H1 (cell line): ENCODE measurements at places on chromosomes 3 and 15.

DNA sequence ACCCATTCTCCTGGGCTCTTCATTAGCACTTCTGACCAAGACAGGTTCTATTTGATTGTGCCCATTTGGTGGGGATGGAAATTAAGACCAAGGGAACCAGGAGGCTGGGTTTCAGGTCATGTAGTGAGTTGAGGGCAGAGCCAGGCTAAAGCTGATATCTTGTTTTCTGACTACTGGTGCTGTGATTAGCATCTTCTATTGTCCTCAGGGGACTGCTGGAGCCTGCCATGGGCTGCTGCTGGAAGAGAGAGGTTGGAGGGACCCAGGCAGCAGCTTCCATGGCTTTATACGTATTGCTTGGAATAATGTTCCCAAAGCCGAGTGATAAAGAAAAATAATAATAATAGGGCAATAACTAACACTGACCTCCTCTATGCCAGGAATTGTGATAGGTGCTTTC lies 211.4 kb upstream of the ROPN1 start:
- DNase-seq, result no peak

DNA sequence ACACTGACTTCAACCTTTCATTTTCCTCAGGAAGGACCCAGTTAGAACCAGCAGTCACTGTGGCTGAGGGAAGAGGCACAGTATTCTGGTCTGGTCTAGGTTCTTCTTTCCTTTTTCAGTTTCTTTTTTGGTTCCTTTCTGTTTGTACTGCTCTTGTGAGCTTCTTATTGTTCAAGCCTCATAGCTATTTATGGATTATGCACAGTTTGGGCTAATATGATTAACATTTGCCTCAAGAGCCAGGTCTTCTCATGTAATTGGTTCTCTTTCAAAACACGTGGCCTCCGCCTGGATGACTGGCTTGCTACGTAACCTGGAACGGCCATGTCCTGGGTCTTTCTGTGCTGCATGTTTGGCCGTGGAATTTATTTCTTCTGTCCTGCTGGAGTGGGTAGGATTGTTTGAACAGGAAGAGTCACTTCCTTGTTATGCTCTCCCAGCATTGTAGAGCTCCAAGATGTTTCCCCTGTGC lies 43.3 kb downstream of the RBMS3 start:
- no peak for DNase-seq

DNA sequence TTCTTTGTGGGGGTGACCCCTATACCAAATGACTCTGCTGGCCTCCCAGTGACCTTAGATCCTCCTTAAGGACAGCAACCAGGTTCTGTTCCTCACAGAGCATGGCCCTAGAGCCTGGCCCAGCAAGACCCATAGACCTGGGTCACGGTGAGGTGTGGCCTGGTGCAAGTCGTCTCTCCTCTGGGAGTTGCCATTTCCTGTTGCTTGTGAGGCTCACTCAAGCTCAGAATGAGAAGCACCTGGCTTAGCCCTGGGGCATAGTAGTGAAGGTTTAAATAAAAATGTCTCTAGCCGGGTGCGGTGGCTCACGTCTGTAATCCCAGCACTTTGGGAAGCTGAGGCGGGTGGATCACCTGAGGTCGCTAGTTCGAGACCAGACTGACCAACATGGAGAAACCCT lies 131.3 kb downstream of the SMAD6 start:
- DNase-seq, result no peak

- no peak for DNase-seq
Measured at GRCh38 chr15:50018491-50018890, 100.5 kb downstream of the ATP8B4 start.

GRCh38 chr3:46097691-46098241 lies 70.5 kb upstream of the XCR1 start:
- no peak for DNase-seq

GRCh38 chr3:48347500-48347899 lies 14.0 kb upstream of the SPINK8 start:
- DNase-seq, result no peak

DNA sequence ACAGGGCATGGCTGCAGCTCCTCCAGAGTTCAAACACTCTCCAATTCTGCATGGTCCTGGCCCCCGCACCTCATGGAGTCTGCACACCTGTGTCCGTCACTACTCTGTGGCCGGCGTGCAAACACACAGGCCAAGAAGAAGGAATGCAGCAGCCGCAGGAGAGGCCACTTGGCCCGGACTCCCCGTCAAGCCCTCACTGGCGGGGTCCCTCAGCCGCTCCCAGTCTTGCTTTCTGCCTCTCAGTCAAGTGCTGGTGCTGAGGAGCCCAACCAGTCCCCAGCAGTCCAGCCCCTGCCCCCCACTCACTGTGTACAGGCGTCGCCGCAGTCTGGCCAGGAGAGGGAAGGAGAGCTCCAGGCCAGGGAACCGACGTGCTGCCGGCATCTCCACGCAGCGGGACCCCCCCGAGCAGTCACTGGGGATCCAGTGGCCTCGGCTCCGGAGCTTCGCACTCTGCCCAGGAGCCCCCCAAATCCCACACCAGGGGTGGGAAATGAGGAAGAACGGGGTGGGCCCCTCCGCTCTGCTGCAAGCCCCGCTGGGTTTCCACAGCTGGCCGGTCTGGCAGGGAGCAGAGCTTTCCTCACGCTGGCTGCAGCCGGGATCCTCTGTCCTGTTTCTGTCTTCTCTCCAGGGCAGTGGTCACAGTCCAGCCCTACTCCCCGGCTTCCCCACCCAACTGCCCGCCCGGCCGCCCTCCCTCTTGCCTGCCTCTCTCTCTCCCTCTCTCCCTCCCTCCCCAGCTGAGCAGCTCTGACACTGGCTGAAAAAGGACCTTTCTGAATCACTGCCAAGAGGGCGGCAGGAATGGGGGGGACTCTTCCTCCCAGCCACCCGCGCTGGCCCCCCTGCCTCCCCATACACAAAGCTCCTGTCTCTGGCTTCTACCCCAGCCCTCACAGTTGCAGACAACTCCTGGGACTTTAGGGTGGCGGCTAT lies 16.0 kb downstream of the TNK2 start:
- no peak for DNase-seq

DNA sequence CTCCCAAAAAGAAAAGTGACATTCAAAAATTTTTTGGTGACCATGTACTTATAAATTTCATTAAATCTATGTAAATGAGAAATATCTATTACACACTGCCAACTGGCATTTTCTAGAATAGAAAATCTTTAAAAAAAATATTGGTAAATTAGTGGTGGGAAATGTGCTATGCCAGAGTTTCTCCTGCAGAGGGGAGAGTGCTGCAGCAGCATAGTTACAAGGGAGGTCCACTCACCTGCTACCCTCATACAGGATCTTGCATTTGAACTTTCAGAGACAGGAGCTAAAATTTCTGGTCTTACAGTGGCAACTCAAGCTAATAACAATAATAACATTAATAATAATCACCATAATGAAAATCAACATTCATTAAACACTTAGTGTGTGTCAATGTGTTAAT lies 459.6 kb downstream of the NSUN3 start:
- no peak for DNase-seq

GRCh38 chr3:53970661-53971060 lies 79.0 kb upstream of the SELENOK start:
- no peak for DNase-seq

DNA sequence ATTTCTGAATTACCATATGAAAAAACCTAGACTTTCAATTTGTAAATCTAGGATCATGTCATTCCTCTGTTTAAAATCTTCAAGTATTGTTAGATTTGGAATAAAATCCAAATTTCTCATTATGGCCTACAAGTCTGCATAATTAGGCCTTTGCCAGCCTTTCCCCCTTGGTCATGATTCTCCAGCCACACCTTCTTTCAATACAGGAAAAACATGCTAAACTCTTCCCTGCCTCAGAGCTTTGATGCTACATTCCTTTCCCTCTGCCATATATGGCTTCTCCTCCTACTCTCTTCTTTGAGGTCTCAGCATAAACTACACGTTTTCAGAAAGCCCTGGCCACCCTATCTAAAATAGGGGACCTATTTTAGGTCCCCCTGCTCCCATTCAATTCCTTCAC lies 48.5 kb downstream of the TM6SF1 start:
- DNase-seq, result no peak

DNA sequence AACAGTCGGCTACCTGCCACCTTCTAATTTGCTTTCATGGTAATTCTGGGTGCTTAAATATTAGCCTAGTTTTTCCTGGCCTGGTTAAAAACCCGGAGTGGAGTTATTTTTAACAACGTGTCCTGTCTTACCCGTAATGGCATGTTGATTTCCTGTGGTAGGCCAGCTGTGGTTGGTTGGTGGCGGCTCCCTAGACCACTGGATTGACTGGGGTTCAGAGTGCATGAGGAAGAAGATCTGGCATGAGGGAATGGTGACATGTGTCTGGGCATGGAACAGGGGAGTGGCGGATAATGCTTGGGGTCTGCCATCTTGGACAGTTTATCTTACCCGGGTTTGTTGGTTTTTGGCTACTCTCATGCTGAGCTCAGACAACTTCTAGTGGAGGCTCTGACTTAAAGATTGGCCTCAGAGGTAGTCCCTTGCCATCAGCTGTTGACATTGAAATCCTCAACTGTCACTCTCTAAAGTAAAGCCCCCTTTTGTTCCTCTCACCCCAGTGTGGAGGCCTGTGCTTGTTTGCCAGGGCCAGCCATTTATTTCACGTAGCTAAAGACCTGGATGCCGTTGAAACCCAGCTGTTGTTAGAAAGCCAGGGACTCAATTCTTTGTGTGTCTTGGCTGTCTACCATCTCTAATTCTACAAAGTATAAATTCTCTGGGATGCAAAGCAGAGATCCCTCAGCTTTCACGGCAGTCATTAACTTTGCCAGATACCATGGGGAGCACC lies 81.6 kb downstream of the DNASE1L3 start:
- DNase-seq, result no peak

DNA sequence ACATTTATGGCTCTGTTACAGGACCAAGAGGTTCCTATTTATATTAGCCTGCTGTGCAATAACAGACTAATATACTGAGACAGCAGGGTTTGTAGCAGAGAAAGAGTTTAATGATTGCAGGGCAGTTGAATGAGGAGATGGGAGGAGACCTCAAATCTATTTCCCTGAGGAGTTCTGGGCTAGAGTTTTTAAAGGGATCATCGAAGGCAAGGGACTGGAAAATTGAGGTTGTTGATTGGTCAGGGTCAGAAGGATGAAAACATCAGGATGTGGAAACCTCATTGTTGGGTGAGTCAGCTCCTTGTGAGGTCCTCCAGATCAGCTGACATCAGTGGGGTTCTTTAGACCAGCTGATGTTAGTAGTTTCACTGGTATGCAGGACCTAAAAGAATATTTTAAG lies 60.6 kb upstream of the GOLGA8B start:
- no peak for DNase-seq

DNA sequence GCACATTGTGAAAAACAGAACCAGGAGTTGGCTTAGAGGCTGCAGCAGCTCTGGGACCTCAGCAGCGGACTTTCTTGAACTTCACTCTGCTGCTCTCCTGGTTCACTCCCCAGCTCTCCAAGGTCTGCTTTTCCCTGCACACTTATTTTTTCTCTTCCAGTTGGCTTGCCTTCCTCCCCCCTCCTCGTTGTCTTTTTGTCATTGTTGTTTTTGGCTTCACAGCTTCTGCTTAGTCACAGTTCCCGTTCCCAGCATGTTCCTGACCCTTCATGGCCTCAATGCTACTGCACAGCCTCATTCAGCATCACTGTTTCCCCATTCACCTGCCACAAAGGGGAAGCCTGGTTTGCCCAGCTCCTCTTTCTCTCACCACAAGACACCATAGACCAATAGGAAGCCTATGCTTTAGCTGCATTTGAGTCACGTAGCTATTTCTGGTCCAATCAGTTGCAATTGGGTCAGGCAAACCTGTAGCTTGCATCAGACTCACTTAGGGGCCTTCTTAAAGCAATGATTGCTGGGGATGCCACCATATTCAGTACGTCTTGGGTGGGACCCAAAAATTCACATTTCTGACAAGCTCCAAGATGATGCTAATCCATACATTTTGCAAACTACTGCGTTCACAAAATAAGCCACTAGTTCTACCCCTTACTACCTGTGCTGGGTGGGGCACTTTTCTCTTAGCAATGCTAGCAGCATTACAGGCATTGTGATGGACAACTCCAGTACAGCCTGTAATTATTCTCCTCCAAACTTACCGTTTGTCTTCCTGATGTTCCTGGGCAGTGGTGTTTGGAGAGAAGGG lies 7.8 kb upstream of the SUMF1 start:
- DNase-seq, result no peak

DNA sequence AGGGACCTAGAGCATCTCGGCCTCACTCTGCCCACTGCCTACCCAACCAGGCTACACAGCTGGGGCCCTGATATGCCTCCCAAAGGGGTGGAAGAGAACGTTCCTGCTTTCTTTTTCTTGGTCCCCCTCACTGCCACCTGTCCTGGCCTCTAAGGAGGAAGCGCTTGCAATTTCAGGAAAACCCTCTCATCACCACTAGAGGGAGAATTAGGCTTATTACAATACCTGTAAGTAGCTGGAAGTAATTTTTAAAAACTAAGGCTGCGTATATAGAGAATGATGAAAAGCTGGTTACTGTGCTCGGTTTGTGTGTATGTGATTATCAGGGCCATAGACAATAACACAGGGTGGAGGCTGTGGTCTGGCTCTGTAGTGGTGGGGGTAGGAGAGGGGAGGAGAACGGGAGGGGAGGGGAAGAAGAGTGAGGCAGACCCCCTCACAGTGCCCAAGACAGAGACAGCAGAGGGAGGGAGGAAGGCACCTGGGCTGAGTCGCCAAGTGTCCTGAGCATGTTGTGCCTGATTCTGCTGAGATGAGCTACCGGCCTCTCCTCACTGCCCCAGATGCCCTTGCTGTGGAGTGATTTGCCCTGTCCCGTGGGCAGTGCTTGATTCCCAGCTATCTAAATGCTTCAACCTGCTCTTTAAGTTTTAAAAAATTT lies 3.3 kb downstream of the GABRG3 start:
- peak; percentile 57 for DNase-seq

GRCh38 chr3:73827204-73827603 lies 202.5 kb upstream of the PDZRN3 start:
- no peak for DNase-seq

DNA sequence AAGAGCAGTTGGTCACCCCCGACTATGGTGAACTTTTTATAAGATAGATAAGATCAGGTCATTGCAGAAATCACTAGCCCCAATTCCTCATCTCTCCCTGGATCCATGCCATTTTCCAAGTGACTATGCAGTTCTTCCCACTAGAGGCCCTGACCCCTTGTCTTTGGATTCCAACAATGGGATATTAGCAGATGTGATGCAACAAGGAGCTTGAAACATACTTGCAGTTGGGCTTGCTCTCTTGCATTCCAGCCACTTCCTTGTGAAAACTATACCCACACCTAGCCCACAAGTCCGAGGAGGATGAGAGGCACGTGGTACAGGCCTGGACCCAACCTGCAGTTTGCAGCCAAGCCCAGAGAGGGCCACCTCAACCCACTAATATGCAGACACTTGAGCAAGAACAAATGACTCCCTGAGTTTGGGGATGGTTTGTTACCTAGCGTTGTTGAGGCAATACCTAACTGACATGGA lies 60.6 kb downstream of the SUCLG2 start:
- DNase-seq, result peak; percentile 50

- DNase-seq, result no peak
Measured at GRCh38 chr15:51982013-51982769, 10.6 kb upstream of the LEO1 start.

GRCh38 chr3:123936400-123936799 lies 24.6 kb downstream of the CCDC14 start:
- DNase-seq, result no peak
